Naive thymus-derived CD4-positive, alpha-beta T cell (primary cell): ENCODE measurements at places on chromosomes 5 and 9. TPM values are rescaled to one million over a fixed set of nuclear protein-coding genes. Genes with fewer than 3 reads are reported as not detected.

DNA sequence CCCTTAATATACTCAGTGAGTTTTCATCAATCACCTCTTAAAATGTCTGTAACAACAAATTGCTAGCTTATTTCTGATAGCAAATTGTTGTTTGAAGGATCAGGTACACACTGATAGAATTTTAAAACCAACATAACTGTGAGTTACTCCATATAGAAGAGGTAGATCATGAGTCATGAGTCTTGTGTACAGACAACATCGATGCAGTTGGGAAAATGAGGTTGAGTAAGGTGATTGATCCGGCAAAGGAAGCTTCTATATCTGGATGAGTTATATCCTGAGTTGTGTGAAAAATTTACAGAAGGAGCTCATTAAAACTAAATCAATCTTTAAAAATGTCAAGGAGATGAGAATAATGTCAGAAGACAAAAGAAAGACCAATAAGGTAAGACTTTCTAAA, 604.6 kb upstream of the RGMB start:
- no peak overlapping the region for H3K4me3 ChIP-seq
- no peaks in the 10 kb centered on the region for H3K4me1 ChIP-seq
- DNase-seq = no peak
- H3K27me3 ChIP-seq = no peaks in the 10 kb centered on the region
- no peaks in the 10 kb centered on the region for H3K36me3 ChIP-seq

The DEPDC1B gene
- 0.27 TPM for total RNA-seq

GRCh38 chr5:66739951-66740350, 143.8 kb downstream of the MAST4 start:
- no peaks in the 10 kb centered on the region for H3K4me1 ChIP-seq
- H3K27me3 ChIP-seq = no peaks in the 10 kb centered on the region
- H3K36me3 ChIP-seq = no peaks in the 10 kb centered on the region
- DNase-seq = no peak

DNA sequence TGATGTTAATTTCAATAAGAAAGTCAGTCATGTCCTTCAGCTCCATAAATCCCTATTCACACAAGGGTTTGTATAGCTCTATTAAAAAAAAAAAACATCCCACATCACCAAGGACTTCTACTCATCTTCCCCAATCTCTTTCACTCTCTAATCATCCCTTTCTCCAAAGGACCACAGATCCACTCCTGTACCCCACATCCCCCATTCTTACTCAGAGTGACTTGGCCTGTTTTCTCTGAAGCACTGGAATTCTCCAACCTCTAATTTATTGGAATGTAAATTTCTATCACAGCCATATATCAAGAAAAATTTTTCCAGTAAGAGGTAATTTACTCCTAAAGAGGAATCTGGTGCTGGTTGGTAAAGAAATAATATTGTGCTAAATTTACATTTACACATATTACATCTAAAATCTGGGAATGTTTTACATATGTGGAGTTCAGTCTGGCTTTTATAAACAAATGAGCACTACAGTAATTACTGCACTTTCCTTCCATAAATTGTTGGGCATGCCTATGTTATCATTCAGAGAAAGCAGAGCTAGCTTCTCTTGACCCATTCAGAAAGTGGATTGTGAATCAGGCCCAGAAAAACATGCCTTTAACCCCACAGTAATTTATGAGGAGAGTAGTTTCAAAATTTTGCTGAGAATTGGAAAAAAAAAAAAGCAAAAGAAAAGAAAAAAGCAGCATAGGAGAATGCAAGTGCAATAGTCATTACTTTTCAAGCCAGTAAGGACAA, 399.5 kb upstream of the TNC start:
- no peaks in the 10 kb centered on the region for H3K27me3 ChIP-seq
- no peaks in the 10 kb centered on the region for H3K4me1 ChIP-seq
- H3K4me3 ChIP-seq = no peak overlapping the region
- no peaks in the 10 kb centered on the region for H3K36me3 ChIP-seq
- no peak for DNase-seq

GRCh38 chr5:2817031-2817603, 65.6 kb upstream of the IRX2 start:
- H3K36me3 ChIP-seq = no peaks in the 10 kb centered on the region
- no peak for DNase-seq
- H3K4me3 ChIP-seq = no peak overlapping the region
- H3K4me1 ChIP-seq = no peaks in the 10 kb centered on the region

DNA sequence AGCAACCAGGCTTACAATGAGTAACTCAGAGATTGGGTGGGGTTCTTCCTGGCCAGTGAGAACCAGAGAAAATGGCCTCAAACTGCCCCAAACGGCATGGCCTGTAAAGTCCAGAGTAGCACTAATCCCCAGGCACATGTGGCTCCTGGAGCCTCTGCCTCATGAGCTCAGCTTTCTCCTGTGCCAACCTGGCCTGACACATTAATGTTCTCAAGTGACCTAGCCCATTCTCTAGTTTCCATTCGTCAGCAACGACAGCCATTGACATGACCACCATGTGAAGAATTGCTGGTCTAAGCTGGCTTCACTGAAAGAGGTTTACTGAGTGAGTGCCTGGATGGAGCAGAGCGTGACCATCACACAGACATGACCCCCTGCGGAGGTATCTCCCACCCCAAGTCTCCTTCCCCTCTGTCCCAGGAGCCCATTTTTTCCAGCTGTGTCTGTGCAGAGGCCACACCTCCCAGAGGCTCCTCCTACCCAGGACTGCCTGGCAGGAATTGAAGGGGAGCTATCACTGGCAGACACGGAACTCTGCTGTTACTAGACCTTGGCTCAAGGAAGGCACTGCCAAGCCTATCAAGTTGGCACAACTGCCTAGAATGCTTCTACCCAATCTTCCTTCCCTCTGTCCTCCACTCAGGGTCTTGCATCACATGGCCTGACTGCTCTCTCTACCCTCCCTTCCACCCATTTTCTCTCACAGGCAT, 59.0 kb upstream of the BOD1 start:
- DNase-seq = no peak
- H3K27ac ChIP-seq = no peak overlapping the region
- H3K27me3 ChIP-seq = no peaks in the 10 kb centered on the region
- no peaks in the 10 kb centered on the region for H3K36me3 ChIP-seq

DNA sequence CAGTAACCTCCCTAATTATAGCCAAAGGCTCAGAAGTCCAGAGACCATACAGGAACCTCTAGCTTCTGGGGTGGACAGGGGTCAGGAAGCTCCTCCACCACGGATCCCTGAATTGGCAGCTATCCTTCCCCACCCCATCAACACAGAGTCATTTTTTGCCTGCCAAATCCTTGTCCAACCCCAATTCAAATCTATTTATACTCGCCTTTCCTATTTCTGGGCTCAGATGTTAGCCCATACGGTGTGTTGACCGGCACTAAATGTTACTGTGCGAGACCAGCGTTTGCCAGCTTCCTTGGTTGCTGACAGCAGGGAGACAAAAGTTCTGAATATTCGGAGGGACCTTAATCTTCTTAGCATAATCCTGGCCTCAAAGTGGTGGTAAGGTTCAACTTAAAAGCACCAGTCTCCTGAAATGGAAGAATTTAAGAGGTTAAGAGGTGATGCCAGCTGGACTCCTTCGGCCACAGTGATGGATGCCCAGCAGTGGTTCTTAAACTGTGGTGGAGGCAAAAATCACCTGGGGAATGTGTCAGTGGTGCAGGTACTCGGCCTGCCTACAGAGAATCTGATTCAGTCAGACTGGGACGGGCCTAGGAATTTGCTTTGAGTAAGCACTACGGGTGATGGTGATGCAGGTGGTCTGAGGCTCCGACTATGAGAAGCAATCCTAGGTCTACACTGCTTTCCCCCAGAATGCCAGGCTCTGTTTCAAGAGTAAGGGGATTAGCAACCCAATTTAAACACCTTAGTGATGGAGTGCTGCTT, 204.8 kb upstream of the MEF2C start:
- H3K4me3 ChIP-seq = no peak overlapping the region
- H3K4me1 ChIP-seq = no peaks in the 10 kb centered on the region
- no peak for DNase-seq
- H3K36me3 ChIP-seq = no peaks in the 10 kb centered on the region
- H3K27ac ChIP-seq = no peak overlapping the region
- H3K27me3 ChIP-seq = no peaks in the 10 kb centered on the region

The MOB3B gene
- 0.67 TPM for total RNA-seq

GRCh38 chr5:149799119-149799623, 69.1 kb downstream of the PPARGC1B start:
- H3K27ac ChIP-seq = no peak overlapping the region
- no peaks in the 10 kb centered on the region for H3K4me1 ChIP-seq
- no peak overlapping the region for H3K4me3 ChIP-seq
- H3K27me3 ChIP-seq = no peaks in the 10 kb centered on the region
- no peak for DNase-seq

DNA sequence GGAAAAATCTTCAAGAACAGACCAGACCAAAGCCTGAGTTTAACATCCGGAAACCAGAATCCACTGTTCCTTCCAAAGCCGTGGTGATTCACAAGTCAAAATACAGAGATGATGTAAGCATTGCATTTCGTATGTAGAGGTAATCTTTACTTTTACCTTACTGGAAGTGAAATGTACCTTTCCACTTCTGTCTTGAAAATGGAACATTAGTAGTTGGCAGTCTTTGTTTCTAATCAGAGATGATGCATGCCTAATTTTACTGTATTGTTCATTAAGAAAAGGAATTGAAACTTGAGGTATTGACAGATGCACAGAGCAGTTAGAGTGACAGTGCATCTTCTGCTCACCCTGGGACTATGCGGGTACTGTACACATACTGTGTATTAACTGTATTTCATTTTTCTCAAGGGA, 34.6 kb downstream of the HABP4 start:
- H3K4me1 ChIP-seq = no peaks in the 10 kb centered on the region
- H3K36me3 ChIP-seq = peaks cover 15% of the 10 kb centered on the region
- no peak overlapping the region for H3K27ac ChIP-seq
- DNase-seq = no peak
- no peaks in the 10 kb centered on the region for H3K27me3 ChIP-seq
- H3K4me3 ChIP-seq = no peak overlapping the region

GRCh38 chr5:122297587-122298298, 14.3 kb upstream of the SNCAIP start:
- H3K36me3 ChIP-seq = no peaks in the 10 kb centered on the region
- no peaks in the 10 kb centered on the region for H3K27me3 ChIP-seq
- no peak for DNase-seq
- H3K27ac ChIP-seq = no peak overlapping the region
- H3K4me1 ChIP-seq = no peaks in the 10 kb centered on the region
- no peak overlapping the region for H3K4me3 ChIP-seq

DNA sequence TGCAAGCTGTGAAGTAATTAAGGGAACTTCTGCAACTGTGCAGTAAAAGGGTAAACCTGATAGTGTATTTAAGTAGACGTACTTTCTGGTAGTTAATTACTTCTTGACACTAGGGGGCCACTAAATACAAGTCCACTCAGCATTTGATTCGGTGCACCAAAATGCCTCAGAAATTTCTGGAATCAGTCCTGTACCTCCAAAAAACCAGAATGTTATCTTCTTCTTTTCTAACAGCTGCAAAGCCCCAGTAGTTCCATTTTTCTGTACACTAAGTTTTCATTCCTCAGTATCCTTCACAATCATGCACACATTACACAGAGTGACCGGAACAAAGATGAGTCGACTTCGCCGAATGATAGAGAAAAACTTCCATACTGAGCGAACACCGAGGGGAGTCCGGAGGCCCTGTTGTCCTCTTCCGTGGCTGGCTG, 484 bp downstream of the GFM2 start:
- H3K27ac ChIP-seq = peak overlapping the region; percentile 81
- peak overlapping the region; percentile 98 for H3K4me3 ChIP-seq
- DNase-seq = no peak
- H3K4me1 ChIP-seq = peaks cover 22% of the 10 kb centered on the region
- H3K27me3 ChIP-seq = no peaks in the 10 kb centered on the region
